Cerebellar nuclear complex (tissue), 1 donor: ENCODE measurements at places on chromosomes 7 and 10.

- DNase-seq: no peak
Measured at GRCh38 chr7:155228894-155229293, 68.8 kb upstream of the INSIG1 start.

DNA sequence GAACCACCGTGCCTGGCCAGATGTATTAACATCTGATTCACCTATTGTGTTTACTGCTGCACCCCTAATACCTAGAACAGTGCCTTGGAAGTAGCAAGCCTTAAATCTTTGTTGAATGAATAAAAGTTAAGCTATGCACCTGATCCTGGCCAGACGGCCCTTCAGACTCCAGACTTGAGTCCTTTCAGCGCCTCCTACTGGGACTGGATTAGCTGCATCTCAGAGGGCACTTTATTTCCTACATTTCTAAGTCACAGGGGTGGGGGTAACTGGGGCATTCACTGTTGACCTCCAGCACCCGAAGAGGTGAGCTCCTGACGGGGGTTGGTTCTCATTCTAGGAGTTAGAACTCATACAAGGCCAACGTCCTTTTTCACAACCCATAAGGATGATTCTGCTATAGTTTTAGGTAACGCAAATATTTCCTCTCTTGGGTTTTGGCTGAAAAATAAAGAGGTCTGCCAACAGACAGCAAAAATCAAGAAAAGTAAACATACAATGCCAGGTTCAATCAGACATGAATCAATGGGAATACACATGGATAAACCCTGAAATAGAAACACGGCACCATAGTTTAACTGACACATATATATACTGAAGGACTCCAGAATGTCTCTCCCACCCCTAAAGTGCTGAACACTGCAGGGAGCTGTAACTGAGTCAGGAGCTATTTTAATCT lies 48.0 kb upstream of the DLG5 start:
- DNase-seq: no peak

DNA sequence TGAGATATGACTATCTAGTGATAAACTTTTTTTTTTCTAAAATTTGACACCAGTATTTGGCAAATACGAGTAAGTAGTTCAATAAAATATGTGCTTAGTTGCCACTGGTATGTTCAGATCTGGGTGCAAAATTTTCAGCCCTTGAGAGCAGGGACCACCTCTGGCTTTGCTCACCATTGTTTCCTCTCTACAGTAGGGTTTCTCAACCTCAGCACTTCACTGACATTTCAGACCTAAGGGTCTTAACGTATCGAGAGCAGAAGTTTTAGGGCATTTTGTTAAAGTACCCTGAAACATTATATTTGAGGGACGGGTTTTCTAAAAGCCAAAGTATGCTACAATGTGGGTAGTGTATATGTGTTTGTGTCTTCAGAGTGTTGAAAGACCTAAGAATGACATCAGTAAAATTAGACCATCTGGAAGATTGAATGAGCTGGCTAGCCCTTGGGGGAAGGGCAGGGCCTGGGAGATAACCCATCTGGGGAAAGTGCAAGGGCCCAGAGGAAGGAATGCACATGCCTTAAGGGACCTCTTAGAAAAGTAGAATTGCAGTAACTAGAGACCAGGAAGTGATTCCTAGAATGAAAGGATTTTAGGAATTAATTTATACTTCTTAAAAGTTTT lies 11.8 kb downstream of the BZW2 start:
- no peak for DNase-seq

- DNase-seq: no peak
Measured at GRCh38 chr10:110834629-110835301, 37.0 kb upstream of the PDCD4 start.

DNA sequence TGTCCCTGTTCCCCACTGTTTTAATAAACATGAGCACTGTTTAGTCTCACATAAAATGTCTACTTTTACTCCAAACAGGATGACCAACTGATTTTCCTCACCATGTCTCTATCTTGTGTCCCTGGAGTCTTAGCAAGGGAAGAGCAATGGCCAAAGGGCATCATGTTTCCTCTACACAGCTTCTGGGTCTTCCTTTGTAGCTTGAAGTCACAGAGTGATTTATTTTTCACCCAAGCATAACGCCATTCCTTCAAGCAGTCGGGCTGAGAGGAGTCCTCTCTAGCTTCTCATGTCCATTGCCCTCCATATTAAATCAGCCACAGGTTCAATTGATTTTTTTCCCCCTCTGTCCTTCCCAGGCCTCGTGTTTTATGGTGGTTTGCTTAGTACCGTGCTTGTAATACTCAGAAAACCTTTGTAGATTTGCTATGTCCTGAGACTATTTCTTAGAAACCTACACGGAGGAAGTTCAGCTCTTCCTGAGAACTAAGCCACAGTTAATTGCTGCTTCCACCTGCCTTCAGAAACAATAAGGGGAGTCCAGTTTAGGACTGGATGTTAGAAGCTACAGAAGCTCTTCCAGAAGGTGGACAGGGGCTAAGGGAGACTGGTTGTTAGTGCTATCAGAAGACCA lies 178.8 kb downstream of the CREB5 start:
- DNase-seq: no peak

DNA sequence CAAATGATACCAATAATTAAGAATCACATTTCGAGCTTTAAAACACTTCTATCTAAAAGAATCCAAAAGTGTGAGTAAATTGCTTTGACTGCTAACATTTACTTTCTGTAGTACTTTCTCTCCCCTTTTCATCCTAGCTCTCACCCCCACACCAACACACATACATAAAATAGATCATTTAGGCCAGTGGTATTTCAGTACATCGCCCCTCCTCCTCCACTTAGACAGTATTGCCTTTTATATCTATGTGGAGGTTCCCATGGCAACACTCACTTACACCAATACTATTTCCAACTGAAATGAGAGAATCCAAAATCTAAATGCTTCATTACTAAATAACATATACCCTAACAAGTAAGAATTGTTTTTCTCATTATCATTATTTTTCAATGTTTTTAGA lies 58.9 kb downstream of the HIBADH start:
- no peak for DNase-seq
